ENCODE measurements at places on chromosomes 11 and 22. TPM values are rescaled to one million over a fixed set of nuclear protein-coding genes. Genes with fewer than 3 reads are reported as not detected.

Gene OR8G1
- total RNA-seq: not detected

Gene SLCO2B1
- total RNA-seq: not detected

Gene NRIP3
- total RNA-seq: 2.1 TPM

DNA sequence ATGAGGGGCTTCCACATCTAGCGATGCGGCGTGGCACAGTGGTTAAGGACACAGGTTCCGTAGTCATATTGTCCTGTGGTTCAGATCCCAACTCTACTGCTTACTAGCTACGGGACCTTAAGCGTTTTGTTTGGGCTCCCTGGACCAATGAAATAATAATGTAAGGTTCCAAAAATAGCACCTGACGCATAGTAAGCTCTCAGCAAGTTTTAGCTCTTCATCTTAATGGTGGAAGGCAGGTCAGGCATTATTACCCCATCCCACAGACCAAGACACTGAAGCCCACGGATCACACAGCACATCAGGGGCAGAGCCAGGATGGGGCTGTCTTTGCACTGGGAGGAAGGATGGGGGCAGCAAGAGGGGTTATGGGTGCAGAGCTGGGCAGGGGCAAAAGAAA lies 13.0 kb downstream of the DNAJB13 start:
- H3K27ac ChIP-seq: peak overlapping the region; percentile 4
- DNase-seq: no peak
- no peak overlapping the region for H3K4me3 ChIP-seq

GRCh38 chr11:50174189-50174588 lies 141.5 kb downstream of the OR4C45 start:
- H3K4me3 ChIP-seq: no peak overlapping the region
- no peaks in the 10 kb centered on the region for H3K36me3 ChIP-seq
- DNase-seq: no peak
- no peaks in the 10 kb centered on the region for H3K4me1 ChIP-seq
- no peak overlapping the region for H3K27ac ChIP-seq

GRCh38 chr11:57598831-57599155 lies 1.3 kb downstream of the SERPING1 start:
- H3K27ac ChIP-seq: no peak overlapping the region
- peaks cover 4% of the 10 kb centered on the region for H3K4me1 ChIP-seq

DNA sequence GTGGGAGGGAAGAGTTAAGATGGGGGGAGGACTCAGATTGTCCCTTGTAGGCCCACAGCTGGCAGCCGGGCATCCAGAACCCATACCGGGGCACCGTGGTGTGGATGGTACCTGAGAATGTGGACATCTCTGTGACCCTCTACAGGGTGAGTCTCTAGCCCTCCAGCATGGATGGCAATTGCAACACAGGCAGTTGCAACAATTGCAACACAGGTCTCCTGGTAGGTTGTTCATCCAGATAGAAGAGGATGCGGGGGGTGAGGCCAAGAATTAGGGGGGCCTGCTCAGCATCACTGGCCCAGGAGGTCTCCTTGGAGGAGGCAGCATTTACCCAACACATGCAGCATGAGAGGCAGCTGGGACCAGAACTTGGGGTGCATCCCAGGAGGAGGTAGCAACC lies 3.4 kb downstream of the EHBP1L1 start:
- no peaks in the 10 kb centered on the region for H3K27me3 ChIP-seq
- DNase-seq: no peak
- H3K27ac ChIP-seq: no peak overlapping the region
- peaks cover 52% of the 10 kb centered on the region for H3K36me3 ChIP-seq

DNA sequence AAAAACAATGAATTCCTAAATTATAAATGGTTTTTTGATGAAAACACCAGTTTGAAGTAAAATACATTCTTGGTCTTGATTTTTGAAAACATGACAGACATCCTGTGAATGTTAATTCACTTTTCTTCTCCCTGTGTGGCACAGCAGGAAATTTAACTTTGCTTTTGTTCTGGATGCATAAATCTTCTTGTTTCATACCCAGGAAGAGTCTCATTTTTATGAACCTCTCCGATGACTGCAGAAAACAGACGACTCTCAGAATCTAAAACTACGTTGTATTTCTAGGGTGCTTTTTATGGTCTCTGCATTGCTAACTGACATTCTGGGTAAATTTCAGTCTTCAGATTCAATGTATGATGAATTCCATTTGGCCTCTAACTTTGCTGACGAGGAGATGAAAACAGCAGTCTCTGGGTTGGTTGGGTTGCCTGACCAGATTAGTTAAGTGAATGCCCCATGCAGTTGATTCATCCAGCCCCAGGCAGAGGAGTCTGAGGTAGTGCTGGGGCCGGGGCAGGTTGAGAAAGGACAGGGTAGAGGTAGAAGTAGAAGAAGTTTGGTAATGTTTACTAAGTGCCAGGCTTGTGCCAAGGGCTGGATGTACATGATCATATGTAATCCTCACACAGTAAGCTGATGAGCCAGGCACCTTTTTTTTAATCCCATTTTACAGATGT lies 20.1 kb downstream of the TCP11L1 start:
- no peaks in the 10 kb centered on the region for H3K27me3 ChIP-seq
- no peak overlapping the region for H3K27ac ChIP-seq
- H3K36me3 ChIP-seq: peaks cover 50% of the 10 kb centered on the region

GRCh38 chr22:48424201-48424627 lies 1403.5 kb downstream of the BRD1 start:
- no peak overlapping the region for H3K4me3 ChIP-seq
- no peak overlapping the region for H3K27ac ChIP-seq
- no peaks in the 10 kb centered on the region for H3K4me1 ChIP-seq
- no peaks in the 10 kb centered on the region for H3K36me3 ChIP-seq
- DNase-seq: no peak

DNA sequence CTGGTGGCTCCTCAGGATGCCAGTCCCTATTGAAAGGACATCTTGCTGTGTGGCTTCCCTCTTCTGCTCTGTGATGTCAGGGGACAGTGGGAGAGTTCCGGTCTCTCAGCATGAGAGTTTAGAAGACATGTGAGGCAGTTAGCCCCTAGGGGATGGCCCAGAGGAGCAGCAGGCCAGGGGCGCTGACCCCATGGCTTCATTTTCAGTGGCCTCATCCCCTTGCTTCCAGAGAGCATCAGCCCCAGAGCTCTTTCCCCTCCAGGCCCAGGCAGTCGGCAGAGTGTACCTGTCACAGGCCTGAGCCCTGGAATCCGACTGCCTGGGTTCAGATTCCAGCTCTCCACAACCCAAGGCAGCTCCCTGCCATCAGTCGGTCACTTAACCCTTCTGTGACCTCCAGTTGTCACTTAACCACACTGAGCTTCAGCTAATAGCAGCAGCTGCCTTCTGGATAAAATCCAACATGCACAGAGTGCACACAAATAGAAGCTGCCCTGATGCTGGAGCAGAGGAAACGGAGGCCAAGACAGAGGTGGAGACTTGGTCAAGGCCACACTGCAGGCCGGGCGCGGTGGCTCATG lies 14.1 kb upstream of the LRRC10B start:
- H3K36me3 ChIP-seq: no peaks in the 10 kb centered on the region
- H3K27me3 ChIP-seq: no peaks in the 10 kb centered on the region
- no peaks in the 10 kb centered on the region for H3K4me1 ChIP-seq
- DNase-seq: no peak
- H3K4me3 ChIP-seq: no peak overlapping the region
- no peak overlapping the region for H3K27ac ChIP-seq

All from activated CD4-positive, alpha-beta T cell treated with anti-CD3 and anti-CD28 coated beads for 36 hours (primary cell).